ENCODE measurements at places on chromosomes 3 and 15.

- DNase-seq: no peak
These were observed 46.3 kb downstream of the MYLK start for GRCh38 chr3:123837858-123838257.

GRCh38 chr15:87597346-87598052, 659.0 kb downstream of the NTRK3 start:
- DNase-seq: peak; percentile 77

- DNase-seq: no peak
These were observed 158.8 kb downstream of the SMAD6 start for GRCh38 chr15:66860844-66861243.

DNA sequence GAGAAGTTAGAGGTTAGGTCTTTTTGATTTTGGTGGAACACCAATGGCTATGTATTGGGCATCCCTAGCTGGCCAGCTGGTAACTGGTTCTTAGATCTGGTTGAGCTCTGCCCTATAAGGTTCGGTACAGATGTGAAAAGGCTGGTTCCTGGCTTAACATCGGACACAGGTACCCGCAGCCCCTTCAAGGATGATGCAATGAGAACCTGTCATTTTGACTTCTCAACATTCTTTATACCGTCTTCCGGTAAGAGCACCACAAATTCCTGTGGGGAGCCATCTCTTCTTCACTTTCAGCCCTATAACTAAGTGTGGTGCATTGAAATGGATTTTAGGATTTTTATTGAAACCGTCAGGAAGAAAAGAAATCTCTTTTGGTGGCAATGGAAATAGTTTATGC, 222.8 kb downstream of the ADAMTS9 start:
- no peak for DNase-seq

DNA sequence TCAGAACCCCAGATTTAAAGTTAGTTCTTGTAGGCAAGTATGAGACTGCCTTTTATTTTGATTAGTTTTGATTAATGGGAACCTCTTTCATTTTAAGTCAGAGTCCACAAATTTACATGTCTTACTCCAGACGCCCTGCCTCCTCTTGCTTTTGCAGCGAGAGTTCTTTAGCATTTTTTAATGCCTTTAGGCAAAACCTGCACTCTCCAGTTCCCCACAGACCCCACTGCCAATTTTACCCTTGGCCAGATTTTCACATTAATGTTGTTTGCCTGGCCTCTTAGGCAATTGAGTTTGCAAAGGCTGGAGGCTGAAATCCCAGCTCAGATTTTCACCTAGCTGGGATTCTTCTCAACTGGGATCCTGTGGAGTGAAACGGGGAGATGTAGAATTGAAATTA, 85.8 kb downstream of the GAP43 start:
- no peak for DNase-seq

GRCh38 chr3:185925353-185925752, 12.5 kb downstream of the TRA2B start:
- no peak for DNase-seq

GRCh38 chr3:187992609-187993008, 161.3 kb upstream of the LPP start:
- no peak for DNase-seq

DNA sequence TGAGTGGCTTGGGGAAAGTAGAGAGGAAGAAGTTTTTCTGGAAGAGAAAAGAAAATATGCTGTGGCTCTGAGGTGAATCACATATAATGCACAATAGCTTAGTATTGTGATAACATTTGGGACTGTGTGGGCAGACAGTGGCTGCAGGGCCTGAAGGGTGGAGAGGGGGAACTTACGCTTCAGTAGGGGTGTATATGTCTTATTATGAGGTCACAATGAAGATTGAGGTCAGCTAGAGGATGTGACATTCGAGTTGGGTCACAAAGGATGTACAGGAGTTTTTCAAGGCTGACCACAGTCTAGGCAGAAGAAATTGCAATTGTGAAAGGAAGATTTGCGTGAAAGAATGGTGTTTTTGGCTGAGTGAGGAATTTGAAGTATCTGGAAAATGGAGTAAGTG, 414.8 kb downstream of the LPP start:
- DNase-seq: no peak

DNA sequence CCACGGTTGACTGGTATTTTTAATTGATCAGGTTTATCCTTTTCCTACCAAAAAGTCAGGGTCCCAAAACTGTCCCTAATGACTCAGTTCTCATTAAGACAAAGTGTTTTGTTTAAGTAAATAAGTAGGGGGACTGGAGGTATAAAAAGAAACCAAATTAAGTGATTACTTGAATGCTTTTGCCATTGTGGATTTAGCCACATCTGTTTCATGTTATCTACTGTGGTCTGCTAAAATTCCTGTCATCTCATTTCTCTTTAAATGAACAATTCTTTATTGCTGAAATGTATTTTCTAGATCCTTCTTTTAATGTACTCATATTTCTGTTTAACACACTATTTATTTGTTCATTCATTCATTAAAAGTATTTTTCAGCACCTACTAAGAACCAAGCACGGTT, 625.9 kb upstream of the ADAMTS9 start:
- DNase-seq: no peak

Data from activated CD8-positive, alpha-beta T cell treated with anti-CD3 and anti-CD28 coated beads, Interleukin-2, amount 10 ng/mL, durations not matched to agents 7 days and 5 days (primary cell).